ENCODE measurements at places on chromosomes 3 and 15.

DNA sequence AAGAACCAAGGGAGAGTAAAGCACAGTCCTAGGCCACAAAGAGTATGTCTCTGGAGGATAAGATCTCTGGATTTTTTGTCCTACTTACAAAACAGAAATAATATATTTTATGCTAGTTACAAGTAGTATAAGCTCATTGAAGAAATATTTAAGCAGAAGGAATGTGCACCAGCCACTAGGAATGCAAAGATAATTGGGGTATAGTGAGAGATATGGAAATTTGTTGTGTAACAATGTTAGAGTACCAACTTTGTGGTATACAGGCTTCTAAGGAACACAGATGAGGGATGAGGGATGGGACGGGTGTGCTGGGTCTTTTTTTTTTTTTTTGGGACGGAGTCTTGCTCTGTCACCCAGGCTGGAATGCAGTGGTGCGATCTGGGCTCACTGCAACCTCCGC, 26.5 kb downstream of the AKAP13 start:
- no peak for DNase-seq

DNA sequence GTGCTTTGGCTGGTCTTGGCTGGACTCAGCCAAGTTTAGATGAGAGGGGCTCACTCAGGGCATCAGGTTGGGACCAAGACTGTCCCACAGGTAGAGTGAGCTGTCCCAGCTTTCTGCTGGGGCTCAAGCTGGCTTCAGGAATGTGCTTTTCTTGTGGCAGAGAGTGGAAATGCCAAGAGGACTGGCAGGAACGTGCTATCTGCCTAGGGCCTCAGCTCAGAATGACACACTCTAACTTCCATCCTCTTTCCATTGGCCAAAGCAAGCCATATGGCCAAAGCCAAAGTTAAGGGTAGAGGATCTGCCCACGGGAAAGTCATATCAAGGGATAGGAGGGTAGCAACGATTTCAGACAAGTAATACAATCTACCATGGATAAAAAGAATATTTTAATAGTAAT, 178.8 kb downstream of the ABHD5 start:
- DNase-seq, result no peak

DNA sequence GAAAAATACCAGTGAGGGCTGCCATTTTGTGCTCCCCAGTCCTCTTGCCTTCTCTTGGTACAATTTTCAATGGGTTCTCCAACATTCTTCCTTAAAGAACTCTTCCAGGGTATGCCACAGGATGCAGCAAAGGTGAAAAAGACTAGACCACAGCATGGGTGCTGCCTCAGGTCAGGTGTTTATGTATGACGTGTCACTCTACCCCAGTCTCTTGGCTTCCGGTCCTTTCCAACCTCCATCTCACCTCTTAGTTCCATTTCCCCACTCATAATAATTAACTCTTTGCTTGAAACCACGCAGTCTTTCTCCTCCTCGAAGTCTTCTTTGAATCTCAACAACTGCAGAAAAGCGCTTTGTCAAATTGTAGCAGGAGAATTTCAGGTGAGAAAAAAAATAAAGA, 104.7 kb upstream of the TBC1D5 start:
- DNase-seq, result no peak

GRCh38 chr3:168859574-168859973, 763.9 kb upstream of the GOLIM4 start:
- no peak for DNase-seq

DNA sequence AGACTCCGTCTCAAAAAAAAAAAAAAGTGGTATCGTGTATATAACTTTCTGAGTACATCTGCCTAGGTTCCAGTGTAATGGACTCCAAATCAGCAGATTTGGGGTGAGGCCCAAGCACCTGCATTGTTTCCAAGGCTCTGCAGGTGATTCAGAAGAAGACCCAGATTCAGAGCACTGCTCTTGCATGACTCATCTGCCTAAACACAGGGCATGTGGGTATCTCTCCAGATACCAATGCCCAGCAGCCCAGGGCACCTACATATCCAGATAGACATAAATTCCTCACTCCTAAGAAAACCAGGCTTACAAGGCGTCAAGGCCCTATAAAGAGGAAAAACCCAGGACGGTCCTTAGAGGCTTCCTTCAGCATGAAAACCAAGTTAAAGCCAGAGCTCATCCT, 24.3 kb downstream of the NDUFAF1 start:
- DNase-seq, result no peak

DNA sequence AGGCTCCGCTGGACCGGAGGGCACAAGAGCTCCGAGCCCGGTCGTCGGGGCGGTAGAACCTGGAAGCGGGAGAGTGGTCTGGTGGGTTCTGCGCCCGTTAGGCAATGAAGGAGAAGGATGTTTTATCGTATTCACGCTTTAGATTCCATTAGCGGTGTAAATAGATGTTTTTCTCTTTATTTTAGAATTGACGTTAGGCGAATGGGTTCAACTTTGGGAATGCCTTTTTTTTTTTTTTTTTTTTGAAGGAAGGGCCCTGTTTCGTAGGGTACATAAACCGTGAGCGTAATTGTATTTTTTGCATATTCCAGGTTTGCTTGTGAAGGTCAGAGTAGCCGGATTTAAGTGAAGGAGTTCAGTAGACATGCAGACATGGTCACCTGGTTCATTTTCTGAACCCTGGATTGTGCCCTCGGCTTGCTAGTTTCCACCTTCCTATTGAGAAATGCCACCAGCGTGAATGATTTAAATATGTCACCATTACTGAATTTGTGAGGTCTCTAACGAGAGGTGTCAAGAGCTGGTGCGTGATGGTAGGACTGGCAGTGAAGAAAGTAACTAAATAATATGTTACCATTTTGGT, 808 bp downstream of the RBM6 start:
- no peak for DNase-seq

DNA sequence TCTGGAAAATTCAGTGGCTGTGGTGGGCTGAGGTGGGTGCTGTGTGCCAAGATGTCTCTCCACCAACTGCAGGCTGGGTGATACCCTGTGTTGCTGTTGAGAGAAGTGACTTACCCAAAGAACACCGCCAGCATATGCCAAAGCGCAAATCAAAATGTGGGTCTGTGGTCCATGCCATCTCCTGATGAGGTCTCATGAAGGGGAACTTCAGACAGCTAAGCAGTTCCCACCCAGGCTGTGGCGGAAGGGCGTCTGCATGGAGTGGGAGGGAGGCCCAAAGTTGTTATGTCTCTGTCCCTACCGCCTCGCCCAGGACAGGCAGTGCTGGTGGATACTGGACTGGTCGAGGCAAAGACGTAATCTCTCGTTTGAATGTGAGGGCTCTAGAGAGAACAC, 70.9 kb upstream of the PLXNA1 start:
- DNase-seq, result peak; percentile 62

GRCh38 chr15:92725171-92725570, 69.6 kb upstream of the FAM174B start:
- DNase-seq, result no peak

GRCh38 chr15:59668556-59668955, 11.2 kb upstream of the GTF2A2 start:
- no peak for DNase-seq

- peak; percentile 73 for DNase-seq
These were observed 593 bp downstream of the CIAO2A start for GRCh38 chr15:64092864-64093626.

GRCh38 chr3:8500319-8500988, 1.2 kb upstream of the LMCD1 start:
- DNase-seq, result no peak

- DNase-seq, result no peak
These were observed 137.9 kb downstream of the XXYLT1 start for GRCh38 chr3:195133013-195133412.

GRCh38 chr3:23916152-23916885, 471 bp downstream of the NKIRAS1 start:
- DNase-seq, result no peak

- DNase-seq, result no peak
These were observed 28.8 kb downstream of the ARRDC4 start for GRCh38 chr15:97989299-97989698.

DNA sequence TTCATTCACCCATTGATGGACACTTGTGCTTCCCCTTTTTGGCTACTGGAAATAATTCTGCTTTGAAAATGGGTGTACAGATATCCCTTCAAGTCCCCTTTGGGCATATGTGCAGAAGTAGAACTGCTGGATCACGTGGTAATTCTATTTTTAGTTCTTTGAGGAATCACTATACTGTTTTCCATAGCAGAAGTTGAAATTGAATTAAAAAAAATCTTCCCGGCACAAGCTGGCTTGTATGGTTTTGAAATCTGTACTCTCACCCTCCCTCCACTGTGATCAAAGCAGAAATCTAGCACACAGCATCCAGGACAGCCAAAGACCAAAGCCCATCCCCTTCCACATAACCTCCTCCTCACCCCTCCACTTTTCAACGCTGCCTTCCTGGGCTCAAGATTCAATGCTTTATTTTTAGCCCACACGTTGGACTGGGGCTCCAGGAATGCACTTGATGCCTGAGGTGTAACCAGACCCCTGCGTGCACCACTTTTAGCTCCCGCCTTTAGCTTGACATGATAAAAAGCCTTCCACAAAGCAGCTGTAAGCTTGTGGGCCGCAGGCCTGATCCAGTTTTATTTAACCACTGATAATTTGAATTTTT, 29.9 kb downstream of the TMEM40 start:
- no peak for DNase-seq

DNA sequence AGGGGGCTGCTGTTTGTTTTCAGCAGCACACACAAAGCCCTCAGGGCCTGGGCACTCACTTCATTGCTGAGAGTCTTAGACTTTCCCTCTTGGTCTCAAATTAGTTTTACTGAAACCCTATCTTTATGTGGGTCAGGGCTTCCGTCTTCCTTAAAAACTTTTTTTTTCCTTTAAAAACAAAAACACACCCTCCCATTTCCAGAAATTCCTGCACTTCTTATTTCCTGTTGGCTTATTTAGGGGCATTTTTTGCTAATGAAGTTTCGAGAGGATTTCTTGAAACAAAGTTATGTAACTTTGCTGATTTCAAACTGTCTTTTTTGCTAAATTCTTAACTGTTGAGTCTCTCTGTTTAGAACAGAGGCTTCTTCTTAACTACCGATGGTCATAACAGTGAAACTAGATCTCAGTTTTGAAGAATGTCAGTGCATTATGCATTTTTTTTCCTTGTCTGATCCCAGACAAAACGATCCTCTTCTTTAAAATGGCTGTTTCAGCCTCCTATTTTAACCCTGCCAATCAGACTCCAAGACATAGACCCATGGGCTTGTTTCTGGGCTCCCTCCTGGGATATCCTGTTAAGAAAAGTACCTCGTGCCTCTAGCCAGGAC, 23.3 kb downstream of the ANAPC13 start:
- no peak for DNase-seq

DNA sequence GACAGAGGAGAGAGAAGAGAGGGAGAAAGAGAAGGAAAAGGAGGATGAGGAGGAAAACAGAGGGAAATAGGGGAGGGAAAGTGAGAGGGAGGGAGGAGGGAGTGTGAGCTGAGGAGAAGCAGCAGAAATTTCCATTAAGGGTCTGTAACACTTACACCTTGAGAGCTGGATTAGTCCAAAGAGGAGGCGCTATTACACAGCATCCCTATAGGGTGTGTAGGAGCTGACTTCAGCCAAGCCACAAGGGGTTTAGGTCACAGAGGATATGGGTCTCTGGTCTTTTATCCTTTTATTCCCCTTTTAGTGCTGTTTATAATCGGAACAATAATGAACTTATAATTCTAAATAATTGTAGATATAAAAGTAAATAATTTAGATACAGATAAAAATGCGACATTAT, 230.4 kb downstream of the GABRG3 start:
- no peak for DNase-seq

- DNase-seq, result no peak
These were observed 17.2 kb downstream of the MKRN2 start for GRCh38 chr3:12574131-12574530.

- no peak for DNase-seq
These were observed 15.4 kb upstream of the FGD5 start for GRCh38 chr3:14803101-14803980.

DNA sequence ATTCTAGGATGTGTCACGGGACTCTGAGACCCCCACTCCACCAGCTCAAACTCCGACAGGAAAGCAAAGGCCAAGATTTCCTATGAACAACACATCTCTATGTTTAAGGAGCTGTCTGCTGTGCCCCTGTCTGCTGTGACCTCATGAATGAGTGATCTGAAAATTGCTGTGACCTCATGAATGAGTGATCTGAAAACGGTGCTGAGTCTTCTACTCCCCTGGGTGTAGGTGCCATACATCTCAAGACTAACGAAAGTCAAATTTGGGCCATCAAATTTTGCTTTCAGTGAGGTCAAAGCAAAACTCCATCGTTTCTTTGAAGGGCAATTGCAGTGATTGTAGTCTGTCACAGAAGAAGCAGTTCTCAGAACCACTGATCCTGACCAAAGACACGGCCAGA, 24.4 kb downstream of the IL5RA start:
- DNase-seq, result no peak

DNA sequence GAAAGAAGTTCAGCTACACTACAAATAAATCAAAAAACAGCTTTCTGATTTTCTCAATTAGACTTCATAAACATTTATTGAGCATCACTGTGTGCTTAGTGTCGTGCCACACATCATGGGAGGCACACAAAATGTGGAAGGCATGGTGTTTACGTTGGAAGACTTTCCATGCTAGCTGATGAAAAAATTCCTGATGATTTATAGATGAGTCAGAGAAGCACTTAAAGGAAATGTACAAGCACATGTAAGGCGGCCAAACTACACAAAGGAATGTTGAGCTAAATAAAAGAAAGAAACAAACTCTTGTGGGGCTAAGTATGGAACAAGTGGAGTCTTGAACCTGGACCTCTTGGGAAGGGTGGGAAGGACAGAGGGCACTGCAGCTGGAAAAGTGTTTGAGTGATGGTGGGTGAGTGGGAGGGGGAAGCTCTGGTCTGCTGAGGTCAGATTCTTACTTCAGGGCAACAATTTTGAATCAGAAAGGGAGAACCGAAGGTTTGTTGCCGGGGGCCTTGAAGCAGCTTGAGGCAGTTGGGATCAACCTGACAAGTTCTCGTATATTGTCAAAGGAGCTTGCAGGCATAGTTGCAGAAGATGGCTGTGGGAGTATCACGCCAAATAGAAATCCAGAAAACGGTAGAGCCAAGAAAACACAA, 66.9 kb downstream of the FOXB1 start:
- no peak for DNase-seq

GRCh38 chr3:94046533-94046932, 16.2 kb downstream of the DHFR2 start:
- DNase-seq, result no peak

- peak; percentile 50 for DNase-seq
These were observed 17.1 kb downstream of the BHLHE40 start for GRCh38 chr3:4996223-4996765.

DNA sequence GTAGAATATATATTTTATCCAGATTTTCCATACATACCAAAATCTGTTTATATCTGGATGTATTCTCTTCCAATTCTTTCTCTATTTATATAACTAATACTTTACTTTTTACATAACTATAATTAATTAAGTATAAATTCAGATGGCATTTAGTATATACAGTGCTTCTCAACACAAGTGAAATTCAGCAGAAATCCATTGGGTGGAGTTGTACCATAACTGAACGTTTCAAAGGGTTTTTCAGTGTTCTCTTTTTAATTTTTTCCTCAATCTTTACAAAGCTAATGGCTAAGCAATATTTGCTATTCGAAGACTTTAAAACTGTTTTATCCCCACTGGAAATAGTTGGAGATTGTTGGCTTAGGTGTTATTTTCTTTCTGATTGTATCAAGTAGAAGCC, 13.9 kb upstream of the ZBBX start:
- no peak for DNase-seq
